Lung (tissue), 17 donors: ENCODE measurements at places on chromosomes 12 and 14. TPM values are rescaled to one million over a fixed set of nuclear protein-coding genes. Genes with fewer than 3 reads are reported as not detected.

DNA sequence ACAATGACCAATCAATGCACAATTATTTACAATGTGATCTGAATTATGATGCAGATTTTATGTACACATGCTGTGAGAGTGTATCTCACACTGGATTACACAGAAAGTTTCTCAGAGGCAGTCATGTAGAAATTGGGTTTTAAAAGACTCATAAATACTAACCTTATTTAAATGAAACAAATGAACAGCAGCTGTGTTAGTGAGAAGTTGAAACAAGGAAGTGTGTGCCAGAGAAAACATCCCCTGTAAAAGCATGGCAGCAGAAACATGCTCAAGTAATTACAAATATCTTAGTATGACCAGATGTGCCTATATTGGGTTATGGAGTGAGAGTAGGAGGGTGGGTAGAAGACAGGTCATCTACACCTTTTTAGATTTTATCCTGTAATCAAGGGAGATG, 723.7 kb downstream of the C12orf50 start:
- no peak for DNase-seq

DNA sequence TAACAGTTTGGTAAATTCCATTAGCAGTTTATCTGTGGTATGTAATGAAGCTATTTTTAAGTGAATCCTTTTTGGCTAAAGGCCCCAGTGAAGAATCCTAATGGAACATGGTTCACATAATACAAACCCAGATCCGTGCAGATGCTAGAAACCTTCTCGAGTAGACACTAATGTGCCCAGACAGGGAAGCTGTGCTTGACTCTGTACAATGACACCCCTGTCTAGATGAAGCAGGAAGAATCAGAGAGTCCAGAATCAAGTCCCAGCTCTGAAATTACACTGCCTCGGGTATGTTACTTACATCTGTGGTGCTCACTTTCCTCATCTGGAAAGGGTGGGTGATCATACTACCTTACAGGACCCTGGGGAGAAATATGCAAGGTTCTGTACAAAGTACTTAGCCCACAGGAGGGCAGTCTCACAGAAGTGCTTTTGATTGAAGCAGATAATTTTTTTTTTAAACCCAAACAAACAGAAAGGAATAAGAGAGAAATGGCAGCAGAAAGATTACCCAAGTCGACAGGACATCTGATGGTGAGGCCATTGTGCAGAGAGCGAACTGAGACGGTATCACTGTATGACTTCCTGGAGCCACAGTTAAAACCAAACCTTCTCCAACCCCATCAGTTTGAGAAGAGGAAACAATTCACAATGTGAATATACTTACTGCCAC, 8.5 kb downstream of the CRACR2A start:
- DNase-seq = no peak

DNA sequence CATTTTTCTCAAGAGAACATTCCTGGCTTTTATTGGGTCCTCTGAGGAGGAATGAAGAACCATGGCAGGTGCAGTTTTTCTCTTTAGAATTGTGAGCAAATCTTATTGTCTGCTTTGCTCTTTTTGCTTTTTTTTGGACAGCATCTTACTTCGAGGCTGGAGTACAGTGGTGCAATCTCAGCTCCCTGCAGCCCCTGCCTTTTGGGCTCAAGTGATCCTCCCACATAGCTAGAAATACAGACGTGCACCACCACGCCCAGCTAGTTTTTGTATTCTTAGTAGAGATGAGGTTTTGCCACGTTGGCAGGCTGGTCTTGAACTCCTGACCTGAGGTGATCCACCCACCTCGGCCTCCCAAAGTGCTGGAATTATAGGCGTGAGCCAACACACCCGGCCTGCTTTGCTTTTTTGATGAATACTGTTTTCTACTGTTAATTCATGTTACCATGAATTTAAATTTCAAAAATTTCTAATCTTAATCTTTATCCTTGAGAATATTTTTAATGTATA, 71.5 kb downstream of the POLR3B start:
- DNase-seq = no peak

Gene LIN7A
- 21.7 TPM for total RNA-seq

- no peak for DNase-seq
Observed at GRCh38 chr14:42407153-42407552, 800.5 kb downstream of the LRFN5 start.

DNA sequence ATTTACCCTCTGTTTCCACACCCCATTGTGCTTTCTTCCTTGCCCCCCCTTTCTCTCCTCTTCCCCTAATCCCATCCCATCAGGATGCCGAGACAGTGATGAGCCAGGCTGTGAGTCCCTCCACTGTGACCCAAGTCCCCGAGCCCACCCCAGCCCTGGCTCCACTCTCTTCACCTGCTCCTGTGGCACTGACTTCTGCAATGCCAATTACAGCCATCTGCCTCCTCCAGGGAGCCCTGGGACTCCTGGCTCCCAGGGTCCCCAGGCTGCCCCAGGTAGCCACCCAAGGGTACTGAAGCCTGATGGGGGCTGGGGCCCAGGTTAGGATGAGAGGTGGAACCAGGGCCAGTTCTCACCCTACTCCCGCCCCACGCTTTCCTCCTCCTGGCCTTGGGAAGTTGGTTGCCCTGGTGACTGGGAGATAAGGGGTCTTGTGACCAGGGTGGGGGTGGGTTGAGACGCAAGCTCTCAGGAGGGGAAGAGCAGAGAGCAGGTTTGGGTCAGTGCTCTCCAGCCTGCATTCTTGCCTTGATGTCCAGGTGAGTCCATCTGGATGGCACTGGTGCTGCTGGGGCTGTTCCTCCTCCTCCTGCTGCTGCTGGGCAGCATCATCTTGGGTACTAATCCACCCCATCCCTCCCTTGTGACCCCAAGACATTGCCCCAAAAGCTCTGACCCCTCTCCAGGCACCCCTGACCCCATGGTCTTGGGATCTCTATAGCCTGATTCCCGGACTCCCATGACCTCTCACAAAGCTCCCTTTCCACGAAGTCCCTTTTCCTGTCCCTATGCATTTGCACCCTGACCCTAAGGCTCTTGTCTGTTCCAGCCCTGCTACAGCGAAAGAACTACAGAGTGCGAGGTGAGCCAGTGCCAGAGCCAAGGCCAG, 1.2 kb downstream of the AMHR2 start:
- DNase-seq = no peak

Gene ULK1
- total RNA-seq = 32.8 TPM

- peak; percentile 4 for DNase-seq
Observed at GRCh38 chr14:70108419-70108818, 80.3 kb downstream of the SLC8A3 start.

Gene PLBD2
- 48.9 TPM for total RNA-seq

- peak; percentile 14 for DNase-seq
Observed at GRCh38 chr14:100818221-100818699, 7.7 kb upstream of the MEG3 start.

Gene TAS2R14
- 3.0 TPM for total RNA-seq

DNA sequence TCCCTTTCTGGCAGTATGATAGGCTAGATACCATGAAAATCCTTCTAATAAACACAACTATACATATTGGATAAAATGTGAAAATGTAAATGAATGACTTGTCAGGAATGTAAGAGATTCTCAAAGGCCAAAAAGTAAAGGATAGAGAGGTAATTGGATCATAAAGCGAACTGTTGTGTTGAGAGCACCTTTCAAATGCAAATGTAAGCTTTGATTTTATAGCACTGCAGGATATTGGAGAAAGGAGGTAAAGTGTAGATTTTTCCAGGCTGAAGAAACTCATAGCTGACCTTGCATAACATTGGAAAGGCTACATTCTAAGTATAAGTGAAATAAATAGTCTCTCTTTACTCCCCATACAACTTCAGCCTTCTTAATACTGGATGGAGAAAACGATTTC, 54.0 kb downstream of the PTPRB start:
- no peak for DNase-seq

Gene KCNC2
- total RNA-seq = 0.06 TPM

- no peak for DNase-seq
Observed at GRCh38 chr14:63088865-63089264, 43.6 kb upstream of the KCNH5 start.

DNA sequence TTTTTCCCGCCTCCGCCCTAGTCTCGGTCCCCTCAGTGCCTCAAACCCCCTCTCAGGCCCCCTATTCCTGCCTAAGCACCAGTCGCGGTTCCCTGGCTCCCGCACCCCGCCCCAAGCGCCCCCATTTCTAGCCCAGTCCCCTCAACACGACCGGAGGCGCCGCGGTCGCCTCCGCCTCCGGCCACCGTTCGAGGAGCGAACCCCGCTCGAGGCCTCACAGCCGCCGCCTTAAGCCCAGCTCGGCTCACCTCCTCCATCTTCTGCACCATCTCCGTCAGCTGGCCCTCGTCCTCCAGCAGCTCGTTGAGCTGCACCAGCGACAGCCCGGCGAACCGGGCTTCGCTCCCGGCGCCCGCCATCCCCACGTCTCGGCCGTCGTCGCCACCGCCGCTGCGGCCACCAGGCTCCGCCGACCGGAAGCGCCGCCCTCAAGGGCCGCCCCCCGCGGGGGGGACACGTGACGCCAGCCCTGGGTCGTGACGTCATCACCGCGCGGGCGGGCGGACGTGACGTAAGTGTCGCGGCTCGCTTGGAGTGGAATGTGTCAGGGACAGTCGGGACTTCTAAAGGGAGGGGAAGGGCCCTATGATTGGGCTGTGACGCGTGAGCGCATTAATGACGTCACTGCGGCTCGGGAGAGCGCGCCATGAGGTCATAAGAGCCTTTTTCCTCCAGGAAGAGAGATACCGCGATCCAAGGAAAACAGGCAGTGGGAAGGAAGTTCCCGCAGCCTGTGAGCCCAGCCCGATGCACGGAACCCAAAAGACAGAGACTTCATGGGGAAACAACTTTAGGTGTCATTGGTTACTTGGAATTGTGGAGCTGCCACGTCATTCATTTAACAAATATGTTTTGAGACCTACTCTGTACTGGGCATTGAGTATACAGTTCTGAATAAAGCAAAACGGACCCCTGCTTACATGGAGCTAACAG, at the start of gene VPS37B:
Gene VPS37B (minus strand): TSS at position 421 of the 933 bp plus-strand sequence. CDS start 62 bp downstream, at position 359.
- DNase-seq = peak; percentile 92
